CD4-positive, alpha-beta T cell treated with Interleukin-4 for 4 hours (primary cell): ENCODE measurements at places on chromosomes 16 and 17.

- no peak for DNase-seq
Observed at GRCh38 chr16:78597809-78598570, 498.5 kb downstream of the WWOX start.

DNA sequence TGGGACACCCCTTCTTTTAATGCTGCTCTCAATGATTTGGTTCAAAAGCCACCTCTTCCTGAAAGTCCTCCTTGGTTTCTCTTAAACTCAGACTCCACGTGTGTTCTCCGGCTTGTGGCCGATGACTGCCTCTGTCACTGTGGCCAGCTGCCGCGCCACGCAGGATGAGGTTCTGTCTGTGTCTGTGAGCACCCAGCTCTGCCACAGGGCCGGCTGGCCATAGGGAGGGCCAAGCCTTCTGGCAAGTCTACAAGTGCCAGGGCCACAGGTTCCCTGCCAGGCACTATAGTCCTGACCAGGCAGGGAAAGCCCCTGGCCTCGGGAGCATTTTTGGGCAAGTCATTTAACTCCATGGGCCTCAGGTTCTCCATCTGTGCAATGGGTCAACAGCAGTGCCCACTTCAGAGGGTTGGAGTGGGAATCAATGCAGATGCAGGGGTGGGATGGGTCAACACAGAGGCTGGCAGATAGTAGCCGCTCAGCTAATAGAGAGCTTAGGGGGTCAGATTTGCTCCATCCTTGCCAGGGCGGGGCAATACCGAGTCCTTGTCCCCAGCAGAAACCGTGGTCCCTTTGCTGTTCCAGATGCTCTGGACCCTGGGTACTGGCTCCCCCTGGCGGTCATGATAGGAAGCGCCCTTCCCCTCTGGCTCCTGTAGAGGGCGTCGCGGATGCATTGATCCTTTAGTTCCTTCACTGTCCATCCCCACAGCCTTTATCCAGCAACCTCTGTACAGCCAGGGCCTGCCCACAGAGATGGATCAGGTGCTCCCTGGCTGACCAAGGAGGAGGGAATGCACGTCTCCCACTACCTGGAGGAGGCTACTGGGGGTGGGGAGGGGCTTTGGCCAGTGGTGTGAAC, 19.3 kb upstream of the ADGRG3 start:
- peak; percentile 81 for DNase-seq

GRCh38 chr16:13866073-13866472, 53.9 kb upstream of the ERCC4 start:
- DNase-seq, result peak; percentile 4

DNA sequence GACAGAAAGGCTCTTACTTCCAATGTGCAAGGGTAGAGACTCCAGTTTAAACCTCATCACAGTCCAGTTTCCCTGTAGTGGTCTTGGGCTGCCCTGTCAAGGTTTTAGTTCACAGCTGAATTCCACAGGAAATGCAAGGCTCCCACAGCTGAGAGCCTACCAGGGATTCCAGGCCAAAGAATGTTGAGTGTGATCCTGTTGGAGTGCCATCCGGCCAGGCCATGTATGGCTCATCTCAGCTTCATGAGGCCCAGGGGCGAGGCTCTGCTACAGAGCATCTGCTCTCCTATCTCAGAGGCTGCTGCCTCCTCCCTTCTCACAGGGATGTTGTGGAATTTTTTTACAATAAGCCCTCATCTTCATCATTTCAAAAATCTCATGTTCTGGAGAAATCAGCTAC, 239.8 kb upstream of the CCL2 start:
- no peak for DNase-seq

DNA sequence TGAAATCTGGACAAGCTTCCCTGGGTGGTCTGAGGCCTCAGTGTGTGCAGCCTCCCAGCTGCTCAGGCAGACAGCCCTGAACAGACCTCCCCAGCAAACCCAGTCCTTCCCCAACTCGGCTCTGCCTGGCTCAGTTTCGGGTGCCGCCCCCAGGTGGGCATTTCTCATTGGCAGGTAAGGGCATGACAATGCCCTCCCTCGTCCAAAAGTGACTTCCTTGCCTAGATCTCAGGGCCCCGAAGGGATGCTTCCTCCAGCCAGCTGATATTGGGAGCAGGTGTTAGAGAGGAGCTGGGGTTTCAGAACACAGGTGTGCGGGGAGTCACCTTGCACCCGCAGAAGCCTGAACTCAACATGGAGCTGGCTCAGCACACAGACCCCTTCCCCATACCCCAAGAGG, 3.8 kb upstream of the PPL start:
- DNase-seq, result no peak

GRCh38 chr17:19706791-19707727, 9.3 kb downstream of the SLC47A2 start:
- DNase-seq, result no peak

DNA sequence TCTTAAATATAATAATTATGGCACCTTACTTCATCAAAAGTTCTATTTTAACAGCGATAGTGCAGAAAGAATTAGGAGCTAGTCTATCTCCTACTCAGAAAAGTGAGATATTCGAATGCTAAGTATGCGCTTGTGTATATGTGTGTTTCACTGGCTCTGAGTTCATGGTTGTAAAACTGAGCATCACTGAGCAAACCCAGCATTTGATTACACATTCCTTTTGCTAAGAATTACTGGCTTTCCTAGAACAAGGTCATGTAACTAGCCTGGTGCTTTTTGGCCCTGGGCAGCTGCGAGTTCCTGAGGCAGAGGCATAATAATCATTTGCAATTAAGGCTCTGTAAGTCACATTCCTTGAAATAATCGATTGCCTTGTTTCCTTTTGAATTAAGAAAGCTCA, 157.2 kb downstream of the SNX29 start:
- no peak for DNase-seq

- DNase-seq, result no peak
Observed at GRCh38 chr17:76092526-76093413, 10.8 kb downstream of the EXOC7 start.

DNA sequence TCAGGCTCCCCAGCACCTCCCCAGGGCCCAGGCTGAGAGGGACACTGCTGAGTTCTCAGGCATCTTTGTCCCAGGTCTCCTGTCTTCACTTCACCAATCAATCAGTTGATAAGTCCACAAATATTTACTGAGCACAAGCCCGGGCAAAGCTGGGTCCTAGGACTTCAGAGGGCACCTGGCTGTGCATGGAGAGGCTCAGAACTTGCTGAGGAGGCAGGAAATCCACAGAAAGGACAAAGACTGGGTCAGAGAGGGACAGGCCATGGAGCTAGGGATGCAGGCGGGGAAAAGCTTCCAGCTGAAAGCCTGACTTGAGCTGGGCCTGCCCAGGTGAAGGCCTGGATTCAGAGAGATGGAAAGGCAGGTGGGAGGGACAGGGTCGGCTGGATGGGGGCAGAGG, 33.2 kb upstream of the C1QL1 start:
- no peak for DNase-seq

GRCh38 chr17:8822401-8823035, 23.4 kb upstream of the MFSD6L start:
- DNase-seq, result no peak

DNA sequence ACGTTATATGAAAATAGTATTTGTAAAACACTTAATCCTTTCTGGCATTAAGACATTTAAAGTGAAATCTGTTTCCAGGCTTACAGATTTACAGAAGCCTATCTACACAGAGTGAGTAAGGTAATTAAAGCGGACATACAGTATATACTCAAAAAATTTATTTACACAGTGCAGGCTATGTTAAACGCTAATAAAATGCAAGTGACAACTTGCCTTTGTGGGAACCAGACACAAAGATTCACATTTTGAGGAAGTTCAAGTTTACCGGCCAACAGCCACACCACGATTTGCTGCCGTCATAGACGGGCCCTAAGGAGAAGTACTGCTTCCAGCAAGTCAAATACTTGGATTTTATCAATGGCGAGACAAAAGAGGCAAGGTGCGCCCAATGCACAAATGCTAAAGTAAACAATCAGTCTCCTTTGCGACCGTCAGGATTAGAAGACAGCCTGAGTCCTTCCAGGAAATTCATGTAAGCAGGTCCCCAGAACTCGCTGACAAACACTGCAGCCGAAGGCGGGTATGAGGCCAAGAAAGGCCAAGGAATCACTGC, 801 bp downstream of the VPS35 start:
- no peak for DNase-seq

- DNase-seq, result no peak
Observed at GRCh38 chr16:85574672-85575475, 38.2 kb upstream of the GSE1 start.

DNA sequence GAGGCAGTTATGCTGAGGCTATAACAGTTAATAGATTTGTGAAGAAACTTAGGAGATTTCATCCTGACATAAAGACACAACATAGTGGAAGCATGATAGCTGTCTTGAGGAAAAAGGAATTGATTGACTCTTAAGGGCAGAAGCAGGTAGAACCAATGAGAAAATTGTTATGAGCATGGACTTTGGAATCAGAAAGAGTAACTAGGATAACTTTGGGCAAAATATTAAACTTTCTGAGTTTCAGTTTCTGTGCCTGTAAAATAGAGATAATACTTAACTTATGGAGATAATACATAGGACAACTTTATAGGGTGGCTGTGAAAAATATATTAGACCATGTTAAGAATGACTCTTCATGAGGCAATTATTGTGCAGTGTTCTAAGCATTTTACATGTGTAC, 696.5 kb downstream of the CDH11 start:
- no peak for DNase-seq

DNA sequence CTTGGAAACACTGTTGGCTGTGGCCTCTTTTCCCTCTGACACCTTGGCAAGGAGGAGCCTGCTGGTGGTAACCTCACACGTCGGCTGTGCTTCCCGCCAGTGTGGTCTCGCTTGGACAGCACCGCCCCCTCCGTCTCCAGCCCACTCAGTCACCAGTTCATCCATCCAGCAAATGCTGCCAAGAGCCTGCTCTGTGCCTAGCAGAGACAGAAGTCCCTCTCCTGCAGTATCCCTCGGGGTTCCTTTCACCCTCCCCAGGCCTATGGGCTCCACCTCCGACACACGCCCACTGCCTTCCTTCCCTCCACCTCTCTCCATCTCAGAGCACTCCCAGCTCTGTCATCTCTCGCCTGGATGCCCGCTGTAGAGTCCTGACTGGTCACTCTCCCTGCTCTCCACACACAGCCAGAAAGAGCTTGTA, 12.3 kb downstream of the CACNG4 start:
- no peak for DNase-seq

- no peak for DNase-seq
Observed at GRCh38 chr17:37280841-37281240, 94.9 kb upstream of the C17orf78 start.

GRCh38 chr17:77366558-77367245, 225.9 kb downstream of the SEC14L1 start:
- DNase-seq, result no peak

DNA sequence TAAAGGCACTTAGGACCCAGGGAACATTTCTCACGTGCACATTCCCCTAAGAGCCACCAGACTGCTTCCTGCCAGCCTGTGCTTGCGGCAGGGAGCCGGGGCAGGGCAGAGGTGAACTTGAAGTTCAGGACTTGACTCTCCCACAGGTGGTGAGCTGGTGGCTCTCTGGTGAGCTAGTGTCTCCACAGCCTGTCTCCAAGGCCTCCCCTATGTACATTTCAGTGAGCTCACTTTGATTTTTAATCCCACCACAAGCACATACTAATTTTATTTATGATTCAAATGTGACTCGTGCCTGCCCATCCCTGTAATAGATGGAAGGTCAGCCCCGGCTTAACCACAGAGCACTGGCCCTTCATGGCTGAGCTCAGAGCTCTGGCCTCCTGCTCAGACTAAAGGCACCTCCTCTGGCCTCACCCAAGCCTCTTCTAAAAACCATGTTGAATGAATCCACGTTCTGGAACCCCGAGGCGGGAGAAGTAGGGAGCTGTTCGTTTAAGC, 9.2 kb downstream of the SNN start:
- no peak for DNase-seq

GRCh38 chr16:26857371-26857770, 209.4 kb upstream of the C16orf82 start:
- no peak for DNase-seq

GRCh38 chr17:15031975-15032374, 233.2 kb downstream of the PMP22 start:
- DNase-seq, result no peak

- DNase-seq, result no peak
Observed at GRCh38 chr17:7775051-7775450, 57.5 kb downstream of the DNAH2 start.

DNA sequence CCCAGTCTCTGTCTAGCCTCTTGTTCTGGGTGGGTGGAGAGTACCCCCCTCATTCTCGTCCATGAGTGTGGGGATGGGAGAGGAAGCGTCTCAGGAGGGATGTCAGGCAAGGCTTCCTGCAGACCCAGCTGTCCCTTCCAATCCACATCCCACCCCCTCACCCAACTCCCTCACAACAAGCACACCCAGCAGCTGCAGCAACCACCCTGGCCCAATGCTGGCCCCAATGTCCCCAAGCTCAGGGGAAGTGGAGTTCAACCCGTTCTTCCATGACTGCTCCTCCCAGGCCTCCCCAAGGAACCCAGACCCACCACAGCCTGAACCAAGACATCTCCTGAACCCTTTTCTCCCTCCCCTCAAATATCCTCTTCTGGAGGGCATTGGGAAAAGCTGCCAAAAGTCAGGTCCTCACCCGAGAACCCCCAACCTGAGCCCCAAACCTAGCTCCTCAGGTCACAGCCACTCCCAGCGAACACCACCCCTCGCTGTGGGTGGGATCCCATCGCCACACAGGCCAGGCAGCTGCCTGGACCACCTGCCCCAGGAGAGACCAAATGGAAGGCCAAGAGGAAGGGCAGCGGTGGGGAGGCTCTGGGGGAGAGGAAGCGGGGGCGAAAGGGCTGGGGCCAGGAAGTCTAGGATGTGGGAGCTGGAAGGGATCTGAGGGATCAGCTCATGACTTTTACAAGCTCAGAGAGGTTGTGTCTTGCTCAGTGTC, 47.6 kb downstream of the FZD2 start:
- DNase-seq, result no peak

GRCh38 chr17:71765437-71765836, 355.4 kb upstream of the SOX9 start:
- DNase-seq, result no peak

- DNase-seq, result no peak
Observed at GRCh38 chr16:86984991-86985647, 332.1 kb downstream of the C16orf95 start.

GRCh38 chr17:59424331-59424730, 92.9 kb downstream of the YPEL2 start:
- DNase-seq, result no peak

GRCh38 chr17:55420067-55420775, 1.4 kb downstream of the MMD start:
- DNase-seq, result peak; percentile 53
